ENCODE measurements at places on chromosomes 2 and 18.

GRCh38 chr18:13540477-13541182, 185.7 kb downstream of the FAM210A start:
- no peak for DNase-seq

DNA sequence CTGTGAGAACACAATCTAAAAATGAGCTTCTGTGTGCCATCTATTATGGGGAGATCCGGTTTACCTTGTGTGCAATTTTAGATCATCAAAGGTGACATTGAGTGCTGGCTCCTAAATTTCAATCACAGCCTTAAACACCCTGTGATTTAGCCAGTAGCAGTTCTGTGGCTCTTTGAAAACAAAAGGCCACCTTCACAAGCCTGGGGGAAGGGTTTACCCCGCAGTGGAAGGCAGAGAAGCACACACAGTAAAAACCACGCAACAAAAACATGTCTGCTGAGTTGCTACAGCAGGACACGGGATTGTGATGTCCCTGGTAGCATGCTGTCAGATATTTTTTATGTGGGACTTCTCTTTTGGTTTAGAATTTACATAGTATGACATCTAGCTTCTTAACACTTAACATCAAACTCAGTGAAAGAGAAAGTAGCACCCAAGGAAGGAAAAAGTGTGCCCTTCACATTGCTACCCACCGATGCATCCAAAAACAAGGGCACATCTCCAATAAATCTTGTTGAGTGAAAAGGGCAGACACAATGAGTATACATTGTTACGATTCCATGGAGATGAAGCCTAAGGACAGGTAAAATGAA, 56.1 kb upstream of the RNF152 start:
- DNase-seq: no peak

DNA sequence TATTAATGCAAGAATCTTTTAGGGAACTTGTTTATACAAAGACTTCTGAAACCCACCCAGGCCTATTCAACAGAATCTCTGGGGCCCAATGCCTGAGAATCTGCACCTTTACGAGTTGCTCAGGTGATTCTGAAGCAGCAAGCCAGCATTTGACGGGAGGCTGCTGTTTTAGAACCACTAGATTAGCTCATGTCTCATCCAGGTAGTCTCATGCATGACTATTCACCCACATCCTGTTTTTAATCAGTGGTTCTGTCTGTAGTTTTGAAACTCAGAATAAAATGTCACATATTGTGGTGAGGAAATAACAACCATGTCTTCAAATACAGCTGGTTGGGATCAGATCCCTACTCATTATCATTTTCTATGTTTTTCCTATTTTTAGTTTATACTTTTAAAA, 39.5 kb downstream of the CYTIP start:
- DNase-seq: no peak

- DNase-seq: no peak
Observed at GRCh38 chr2:27029051-27029450, 3.7 kb upstream of the TMEM214 start.

GRCh38 chr2:181904022-181904632, 12.6 kb downstream of the ITPRID2 start:
- peak; percentile 10 for DNase-seq

- DNase-seq: no peak
Observed at GRCh38 chr2:55729136-55729685, 35.6 kb upstream of the PNPT1 start.

DNA sequence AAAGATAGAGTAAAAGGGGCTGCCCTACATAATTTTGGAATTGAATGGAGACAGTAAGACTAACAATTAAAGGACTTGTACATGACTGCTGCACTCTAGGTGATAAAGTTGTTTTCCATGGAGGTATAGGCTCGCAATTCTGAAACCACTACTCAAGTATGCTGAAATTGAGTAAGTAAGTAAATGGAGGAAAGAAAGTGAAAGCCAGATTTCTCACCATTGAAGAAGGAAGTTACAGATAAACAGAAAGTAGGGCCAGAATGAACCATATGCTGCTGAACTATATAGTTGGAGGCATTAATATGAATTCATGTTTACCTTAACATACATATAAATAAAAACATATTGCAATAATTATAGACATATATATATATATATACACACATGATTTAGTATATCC, 225.7 kb upstream of the ST6GAL2 start:
- no peak for DNase-seq

DNA sequence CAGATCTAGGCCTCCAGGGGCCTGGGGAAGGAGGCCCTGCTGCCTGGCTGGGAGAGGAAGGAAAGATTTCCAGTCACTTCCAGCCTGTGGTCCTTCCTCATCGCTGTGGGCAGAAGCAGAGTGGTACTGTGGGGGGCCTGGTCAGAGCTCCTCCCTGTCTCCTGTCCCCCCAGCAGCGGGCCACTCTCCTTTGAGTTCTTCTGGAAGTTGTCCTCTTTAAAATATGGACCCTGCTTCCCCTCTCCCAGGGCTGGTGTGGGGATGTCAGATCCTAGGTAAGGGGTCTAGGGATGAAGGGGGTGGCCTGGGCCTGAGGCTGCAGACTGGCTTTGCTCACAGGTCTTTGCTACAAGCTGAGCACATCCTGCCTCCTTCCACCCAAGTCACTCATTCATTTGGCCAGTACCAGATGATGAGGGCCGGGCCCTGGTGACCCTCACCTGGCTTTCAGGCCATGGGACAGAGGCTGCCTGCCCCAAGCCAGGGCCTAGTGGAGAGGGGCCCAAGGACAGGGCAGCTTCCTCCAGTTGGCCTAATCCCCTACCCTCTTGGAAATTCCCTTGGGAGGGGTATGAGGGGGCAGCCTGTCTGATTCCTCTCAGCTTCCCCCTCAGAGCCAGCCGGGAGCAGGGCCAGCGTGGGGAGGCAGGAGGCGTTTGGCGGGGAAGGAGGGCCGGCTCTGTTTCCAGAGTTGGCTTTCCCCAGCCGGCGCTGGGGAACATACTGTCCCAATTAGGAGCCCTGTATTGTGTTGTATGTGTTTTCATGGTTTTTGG, 231.9 kb downstream of the DYSF start:
- no peak for DNase-seq

DNA sequence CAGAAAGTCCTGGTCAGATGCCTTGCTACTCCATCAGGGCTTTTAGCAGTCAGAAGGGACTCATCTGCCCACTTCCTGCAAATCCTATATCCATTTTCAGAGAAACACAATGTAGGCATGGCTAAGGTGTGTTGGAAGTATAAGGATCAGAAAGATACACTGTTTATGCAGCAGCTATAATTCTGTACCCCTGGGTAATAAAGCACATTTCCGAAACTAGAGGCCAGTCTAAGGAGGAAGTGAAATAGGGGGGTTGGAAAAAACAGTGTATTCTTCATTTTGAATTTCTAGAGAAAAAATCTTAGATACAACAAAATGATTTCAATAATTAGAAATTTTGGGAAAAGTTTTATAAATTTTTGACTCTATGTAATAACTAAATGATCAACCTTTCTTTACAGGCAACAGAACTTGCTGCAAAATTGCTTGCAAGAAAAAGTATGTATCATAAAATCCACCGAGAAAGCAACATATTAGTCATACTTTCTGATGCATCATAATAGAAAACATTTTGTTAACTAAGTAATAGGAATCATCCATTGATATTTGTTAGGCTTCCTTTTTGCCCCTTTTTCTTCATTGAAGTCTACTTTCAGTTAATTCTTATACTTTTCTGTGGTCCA, 47.4 kb downstream of the FSIP2 start:
- no peak for DNase-seq

DNA sequence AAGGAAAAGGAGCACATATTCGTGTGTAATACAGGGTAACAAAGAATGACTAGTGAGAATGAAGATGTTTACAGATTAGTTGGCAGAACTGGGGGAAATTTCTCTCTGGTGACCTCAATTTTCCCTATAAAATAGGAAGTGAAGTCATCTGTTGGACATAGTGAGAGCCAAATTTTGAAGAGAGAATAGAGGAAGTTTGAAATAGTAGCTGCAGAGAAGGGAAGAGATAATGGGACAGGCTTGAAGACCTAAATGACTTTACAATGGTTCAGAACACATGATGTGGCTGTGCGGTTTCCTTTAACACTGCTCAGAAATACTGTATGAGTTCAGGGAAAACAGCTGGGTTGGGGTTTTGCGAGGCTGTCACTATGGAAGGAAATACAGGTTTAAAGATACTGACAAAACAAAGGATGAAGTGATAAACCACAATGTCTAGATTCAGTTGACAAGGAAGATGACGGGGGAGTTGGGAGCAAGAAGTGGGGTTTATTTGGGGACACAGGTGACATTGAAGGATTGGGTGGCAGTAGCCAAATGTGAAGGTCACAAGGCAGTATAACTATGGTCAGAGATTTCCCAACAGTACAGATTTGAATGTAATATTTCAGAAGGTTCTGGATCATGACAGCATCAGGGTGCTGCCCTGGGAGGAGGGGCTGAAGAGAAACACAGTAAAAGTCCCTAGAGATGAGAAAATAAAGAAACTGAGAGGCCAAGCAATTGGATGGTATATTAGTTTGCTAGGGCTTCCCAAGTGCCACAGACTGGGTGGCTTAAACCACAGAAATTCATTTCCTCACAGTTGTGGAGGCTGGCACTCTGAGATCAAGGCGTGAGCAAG, 82.6 kb upstream of the TANK start:
- DNase-seq: no peak
